Foreskin melanocyte (primary cell): ENCODE measurements at places on chromosomes 4 and X.

GRCh38 chr4:102606261-102606660 lies 105.1 kb downstream of the NFKB1 start:
- DNase-seq: peak; percentile 20

DNA sequence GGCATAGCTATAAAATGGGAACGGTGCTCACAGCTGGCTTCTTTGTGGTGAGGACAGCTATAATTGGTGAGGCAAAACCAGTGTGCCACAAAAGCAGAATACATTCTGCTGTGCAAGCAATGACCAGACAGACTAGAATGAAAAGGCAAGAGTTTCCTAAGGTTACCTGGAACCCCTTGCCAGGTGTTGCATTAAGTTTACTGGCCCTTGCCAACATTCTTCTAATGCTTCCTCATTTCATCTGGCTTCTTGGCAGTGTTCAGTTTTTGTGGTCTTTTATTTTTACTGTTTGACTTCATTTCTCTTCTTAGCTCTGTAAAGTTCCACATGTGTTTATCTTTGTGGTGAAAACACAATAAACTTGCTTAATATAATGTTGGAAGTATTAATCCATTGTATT lies 131.4 kb downstream of the PTTG2 start:
- no peak for DNase-seq

GRCh38 chr4:30719454-30720020 lies 632 bp upstream of the PCDH7 start:
- DNase-seq: no peak

- DNase-seq: no peak
These were observed 123.1 kb downstream of the AFF1 start for GRCh38 chr4:87057835-87058355.

DNA sequence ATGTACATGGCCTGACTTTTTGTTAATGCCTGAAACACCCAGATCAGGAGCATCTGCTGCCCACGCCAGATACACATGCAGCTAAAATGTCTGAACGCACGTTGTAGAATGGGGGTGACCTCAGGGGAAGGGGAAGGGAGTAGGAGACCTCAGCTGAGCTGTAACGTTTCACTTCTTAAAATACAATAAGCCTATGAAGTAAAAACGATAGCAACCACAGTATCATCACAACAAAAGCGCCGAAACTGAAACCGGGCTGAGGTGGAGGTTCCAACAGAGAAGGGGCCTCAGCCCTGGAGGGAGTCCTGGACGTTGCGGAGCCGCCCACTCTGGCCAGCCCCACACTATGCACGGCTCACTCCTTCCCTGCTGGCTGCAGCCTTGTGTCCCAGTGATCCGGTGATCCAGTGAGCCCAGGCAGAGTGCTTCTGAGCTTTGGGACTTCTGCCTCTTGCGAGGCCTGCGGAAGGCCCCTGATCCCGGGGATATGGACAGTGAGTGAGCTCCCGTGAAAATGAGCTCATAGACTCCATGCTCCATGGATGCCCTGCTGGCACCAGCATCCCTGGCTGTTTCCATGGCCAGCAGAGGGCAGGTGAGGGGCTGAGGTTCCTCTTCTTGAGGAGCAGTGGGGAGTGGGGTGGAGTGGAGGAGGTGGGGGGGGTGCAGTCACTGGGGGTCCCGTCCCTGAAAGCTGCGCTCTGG lies 52.0 kb downstream of the HMX1 start:
- DNase-seq: no peak

- no peak for DNase-seq
These were observed 1.2 kb downstream of the SPOCK3 start for GRCh38 chr4:167232805-167233684.

DNA sequence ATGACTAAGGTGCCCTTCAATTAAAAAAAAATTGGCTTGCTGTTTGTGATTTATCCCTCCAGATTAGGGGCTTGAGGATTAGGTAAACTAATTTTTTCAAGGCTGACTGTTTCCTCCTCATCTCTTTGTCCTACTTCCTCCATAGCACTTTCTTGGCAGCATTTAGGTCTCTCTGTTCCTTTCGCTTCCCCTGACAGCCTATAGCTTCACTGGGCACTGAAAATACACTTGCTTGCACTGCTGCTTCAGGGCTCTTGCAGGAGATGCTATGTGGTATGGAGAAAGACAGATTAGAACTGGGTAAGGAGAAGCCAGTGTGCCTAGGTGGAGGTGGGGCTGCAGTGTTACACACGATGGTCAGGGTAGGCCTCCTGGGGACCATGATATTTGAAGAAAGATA lies 112.3 kb upstream of the SFRP2 start:
- no peak for DNase-seq

DNA sequence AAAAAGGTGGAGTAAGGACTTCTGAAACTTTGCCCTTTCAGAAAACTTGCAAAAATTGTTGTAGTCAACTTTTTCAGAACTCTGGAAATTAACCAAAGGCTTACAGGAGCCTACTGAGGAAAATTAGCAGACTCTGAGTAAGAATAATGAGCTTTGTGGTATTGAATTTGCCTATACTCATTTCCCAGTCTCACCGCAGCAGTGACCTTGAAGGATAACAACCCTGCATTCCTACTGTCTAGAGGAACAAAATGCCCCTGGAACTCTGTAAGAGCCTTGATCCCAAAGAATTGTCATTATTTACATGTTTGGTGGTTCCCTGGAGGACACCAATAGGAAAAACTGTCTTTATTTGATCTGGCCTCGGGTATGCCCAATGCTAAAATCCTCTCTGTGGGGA lies 57.9 kb downstream of the MND1 start:
- DNase-seq: no peak

- peak; percentile 37 for DNase-seq
These were observed 151.3 kb upstream of the LEF1 start for GRCh38 chr4:108320061-108320460.

DNA sequence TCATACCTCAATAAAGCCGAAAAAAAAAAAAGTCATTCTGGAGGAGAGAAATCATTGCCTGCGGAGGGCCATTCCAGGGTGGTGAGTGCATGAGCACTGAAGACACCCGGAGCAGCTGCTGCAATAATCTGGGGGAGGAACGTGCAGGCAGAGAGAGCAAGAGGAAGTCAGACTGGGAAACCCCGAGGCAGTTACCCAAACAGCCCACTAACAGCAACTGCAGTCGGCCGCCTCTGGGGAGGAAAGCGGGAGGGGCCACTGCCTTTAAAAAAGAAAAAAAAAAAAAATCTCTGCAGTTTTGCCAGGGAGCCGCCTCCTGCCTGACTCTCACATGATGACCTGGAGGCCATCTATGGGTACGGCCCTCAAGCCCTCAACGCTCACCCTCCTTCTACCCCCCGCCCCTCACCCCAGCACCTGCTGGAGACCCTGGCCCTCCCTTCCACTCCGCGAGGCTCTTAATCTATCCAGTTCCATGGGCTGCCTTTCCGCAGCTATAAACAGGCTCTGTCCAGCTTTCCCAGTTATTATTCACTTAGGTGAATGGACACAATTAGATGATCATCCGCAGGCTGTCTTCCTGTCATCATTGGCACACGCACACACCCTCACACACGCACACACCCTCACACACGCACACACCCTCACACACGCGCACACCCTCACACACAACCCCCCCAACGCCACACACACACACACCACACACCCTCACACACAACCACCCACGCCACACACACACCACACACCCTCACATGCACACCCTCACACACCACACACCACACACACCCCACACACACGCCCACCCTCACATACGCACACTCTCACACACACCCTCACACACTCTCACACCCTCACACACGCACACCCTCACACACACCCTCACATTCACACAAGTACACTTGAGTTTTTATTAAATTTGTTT lies 3.4 kb upstream of the AVPR2 start:
- peak; percentile 85 for DNase-seq

- no peak for DNase-seq
These were observed 3.6 kb downstream of the SLC10A6 start for GRCh38 chr4:86845593-86845992.

- DNase-seq: peak; percentile 42
These were observed 46.2 kb downstream of the NEK1 start for GRCh38 chr4:169566021-169566818.

- DNase-seq: peak; percentile 4
These were observed 43.7 kb downstream of the NLGN4X start for GRCh38 chrX:6184900-6185515.

DNA sequence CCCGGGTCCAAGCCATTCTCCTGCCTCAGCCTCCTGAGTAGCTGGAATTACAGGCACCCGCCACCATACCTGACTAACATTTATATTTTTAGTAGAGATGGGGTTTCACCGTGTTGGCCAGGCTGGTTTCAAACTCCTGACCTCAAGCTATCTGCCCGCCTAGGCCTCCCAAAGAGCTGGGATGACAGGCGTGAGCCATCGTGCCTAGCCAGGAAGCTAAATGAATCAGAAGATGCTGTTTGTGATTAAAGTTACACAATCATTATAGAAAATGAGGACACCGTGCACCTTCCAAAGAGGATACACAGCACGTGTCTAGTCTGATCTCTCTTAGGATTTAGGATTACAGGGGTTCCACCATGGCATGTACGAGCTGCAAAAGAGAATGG lies 99.6 kb downstream of the DHRSX start:
- no peak for DNase-seq

DNA sequence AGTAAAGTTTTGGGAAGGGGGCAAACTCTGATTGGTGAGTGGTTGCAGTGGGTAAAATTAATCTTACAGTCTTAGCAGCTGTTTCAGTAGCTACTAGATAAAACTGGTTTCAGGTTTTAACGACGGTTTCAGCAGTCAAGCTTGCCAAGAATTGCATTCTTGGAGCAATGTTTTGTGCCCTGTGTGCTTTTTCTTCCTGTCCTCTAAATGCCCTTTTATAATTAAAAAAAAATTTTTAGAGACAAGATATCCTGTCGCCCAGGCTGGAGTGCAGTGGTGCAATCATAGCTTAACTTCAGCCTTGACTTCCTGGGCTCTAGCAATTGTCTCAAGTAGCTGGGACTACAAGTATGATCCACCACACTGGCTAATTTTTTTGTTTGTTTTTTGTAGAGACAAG lies 6.3 kb upstream of the PPEF2 start:
- DNase-seq: no peak

DNA sequence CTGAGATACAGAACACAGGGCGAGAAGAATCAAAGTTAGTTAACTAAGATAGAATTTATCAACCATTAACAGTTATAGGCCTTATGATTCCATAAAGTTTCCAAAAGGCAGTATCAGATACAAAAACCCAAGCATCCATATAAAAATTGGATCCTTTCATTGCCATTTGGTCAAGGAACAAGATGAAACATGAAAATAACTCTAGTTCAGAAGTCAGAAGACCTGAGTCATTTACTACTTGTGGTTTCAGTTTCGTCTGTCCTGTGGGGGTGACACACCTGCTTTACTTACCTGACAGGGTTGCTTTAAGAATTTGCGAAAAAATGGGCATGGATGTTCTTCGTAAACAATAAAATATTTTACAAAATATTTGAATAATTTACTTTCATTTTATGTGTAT lies 130.8 kb downstream of the ANAPC10 start:
- no peak for DNase-seq

- DNase-seq: no peak
These were observed 2.1 kb downstream of the NAF1 start for GRCh38 chr4:163164591-163164990.

DNA sequence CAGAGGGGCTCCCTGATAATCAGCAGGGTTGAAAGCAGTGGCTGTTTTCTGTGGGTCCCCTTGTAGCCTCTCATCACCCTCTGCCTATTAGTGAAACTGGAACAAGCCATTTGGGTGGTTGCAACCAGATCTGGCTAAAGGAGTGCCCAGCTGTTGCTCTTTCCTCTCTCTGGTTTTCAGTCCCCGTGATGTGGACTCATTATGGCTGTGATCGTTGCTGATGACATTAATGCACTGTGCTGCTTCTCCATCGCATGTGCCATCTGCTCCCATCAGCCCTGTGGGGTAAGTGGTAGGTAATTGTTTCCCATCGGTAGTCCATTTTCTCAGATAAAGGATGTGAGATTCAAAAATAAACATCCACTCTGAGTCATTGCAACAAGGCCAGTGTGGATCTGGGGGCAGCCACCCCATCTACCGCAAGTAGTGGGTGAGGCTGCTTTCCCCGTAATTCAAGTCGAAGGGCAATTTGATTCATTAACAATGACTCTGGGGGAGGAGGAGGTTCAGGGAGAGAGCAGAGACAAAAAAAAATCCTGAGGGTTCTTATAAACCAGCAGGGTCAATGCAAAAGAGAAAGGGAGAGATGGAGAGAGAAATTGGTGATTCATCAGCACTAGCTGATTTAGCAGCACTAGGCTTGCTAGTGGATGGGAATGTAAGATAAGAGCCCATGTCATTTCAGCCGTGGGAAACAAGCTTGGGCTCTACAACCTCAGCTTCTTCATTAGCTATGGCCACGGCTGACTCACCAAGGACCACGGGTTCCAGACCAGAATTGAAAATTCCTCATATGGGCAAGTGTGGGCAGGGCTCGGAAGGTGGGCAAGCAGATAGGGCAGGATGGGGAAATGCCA lies 357.8 kb downstream of the MID1IP1 start:
- no peak for DNase-seq

DNA sequence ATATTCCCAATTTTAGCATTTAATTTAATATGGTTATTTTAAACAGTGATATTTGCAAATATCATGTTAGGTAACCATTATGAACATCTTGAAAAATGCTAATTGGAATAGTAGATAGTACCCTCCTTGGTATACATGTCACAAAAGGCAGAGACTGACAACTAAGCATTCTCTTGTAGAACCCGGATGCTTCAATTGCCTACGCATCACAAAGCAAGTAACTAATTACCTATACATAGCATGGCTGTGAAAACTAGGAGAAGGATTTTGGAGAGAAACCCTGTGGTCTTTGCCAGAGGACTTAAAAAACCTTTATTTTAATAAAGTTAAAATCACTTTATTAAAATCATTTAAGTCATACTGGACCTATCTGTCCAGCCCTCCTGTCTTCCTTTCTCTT lies 764.1 kb upstream of the TENM3 start:
- DNase-seq: no peak

GRCh38 chrX:78331708-78332107 lies 4.3 kb upstream of the CYSLTR1 start:
- no peak for DNase-seq

GRCh38 chrX:71514367-71515037 lies 18.4 kb upstream of the OGT start:
- no peak for DNase-seq

GRCh38 chr4:98474408-98474844 lies 184.0 kb downstream of the TSPAN5 start:
- DNase-seq: no peak

DNA sequence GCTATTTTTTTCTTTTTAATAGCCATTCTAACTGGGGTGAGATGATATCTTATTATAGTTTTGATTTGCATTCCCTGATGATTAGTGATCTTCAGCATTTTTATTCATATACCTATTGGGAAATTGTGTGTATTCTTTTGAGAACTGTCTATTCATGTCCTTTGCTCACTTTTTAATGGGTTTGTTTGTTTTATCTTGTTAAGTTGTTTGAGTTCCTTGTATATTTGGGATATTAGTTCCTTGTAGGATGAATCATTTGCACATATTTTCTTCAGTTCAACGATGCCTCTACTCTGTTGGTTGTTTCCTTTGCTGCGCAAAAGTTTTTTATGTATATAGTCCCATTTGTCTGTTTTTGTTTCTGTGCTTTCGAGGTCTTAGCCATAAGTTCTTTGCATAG lies 43.1 kb upstream of the DRP2 start:
- no peak for DNase-seq

- DNase-seq: no peak
These were observed 1577.5 kb upstream of the PCDH7 start for GRCh38 chr4:29142708-29143107.
